NCI-H82 (cell line): ENCODE measurements at places on chromosomes 4 and X.

DNA sequence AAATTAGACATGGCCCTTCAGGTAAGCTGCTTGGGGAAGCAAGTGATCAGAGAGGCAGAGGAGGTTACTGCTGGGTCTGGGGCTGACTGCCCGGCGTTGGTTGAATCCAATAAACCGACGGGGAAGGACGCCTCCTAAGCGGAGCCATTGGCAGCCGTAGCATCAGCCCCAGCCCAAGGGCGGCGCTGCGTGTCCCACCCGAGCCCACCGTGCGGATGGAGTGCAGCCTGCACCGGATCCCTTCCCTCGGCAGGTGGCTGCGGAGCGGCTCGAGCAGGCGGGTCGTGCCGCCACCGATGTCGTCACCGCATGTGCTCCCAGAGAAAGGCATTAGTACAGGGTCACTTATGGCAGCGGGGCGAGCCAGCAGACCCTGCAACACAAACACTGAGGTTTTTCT, 82.1 kb downstream of the ALPK1 start:
- DNase-seq, result no peak

DNA sequence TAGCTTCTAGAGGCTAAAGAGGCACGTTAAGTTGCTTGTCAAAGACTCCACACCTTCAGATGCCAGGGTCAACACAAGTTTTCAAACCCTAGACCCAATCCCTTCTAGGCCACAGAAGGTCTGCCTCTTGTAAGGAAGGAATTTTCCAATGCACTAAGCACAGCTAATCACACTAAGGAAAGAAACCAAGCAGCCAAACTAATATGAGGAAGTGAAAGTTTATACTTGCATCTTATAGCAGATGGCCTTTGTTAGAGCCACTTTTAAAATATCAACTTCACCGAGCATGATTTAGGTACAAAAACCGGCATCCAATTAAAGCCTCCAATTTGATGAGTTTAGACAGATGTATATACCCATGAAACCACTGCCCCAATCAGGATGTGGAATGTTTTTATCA, 9.9 kb downstream of the FHL1 start:
- no peak for DNase-seq

DNA sequence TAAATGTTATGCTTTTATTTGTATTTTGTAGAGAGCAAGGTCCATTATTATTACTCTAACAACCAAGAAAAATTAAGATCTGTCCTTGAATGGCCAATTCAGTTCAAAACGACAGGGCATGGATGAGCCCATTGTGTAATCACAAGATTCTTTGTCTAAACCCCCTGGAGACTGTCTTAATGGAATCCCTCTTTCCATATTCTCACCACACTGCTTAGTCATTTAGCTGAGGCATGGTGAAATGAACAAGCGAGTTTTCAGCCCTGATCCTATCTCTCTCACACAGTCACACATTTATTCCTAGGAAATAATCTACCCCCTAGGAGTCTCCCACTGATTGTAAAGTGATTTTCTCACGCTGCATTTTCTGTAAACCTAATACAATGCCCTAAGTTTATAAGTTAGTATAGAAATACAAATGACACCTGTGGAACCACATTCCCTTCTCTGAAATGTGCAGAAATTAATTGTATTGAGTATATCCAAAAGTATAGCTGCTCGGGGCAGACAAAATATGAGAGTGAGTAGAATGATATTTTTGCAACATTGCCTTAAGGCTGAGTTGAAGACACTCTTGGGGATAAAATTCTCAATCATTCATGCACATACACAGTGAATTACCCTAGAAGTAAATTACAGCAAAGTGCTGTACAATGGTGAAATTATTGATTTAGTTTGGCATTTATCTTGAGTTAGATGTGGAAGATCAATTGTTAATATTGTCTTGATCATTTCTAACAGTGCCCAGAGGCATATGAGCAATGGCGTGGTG, 119.7 kb upstream of the PCDH7 start:
- DNase-seq, result peak; percentile 22

DNA sequence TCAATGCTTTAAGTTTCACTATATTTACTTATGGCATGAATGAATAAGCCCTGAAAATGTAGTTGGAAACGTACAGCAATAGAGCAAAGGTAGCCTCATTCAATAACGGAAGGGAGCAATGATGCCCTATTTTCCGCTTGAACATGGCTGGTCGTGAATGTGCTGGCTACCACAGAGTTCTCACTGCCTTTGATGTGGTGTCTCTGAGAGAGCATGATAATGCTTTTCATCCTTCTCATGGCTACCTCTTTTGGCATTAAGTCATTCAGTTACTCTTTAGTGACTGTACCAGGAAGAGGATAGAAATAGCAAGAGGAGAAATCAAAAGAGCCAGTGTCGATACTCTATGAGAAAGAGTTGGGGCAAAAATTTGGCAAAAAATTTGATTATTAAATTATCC, 308.0 kb downstream of the PPP3CA start:
- DNase-seq, result no peak

GRCh38 chr4:41155194-41155830, 59.0 kb downstream of the APBB2 start:
- DNase-seq, result no peak

- no peak for DNase-seq
These were observed 9.9 kb downstream of the VEGFC start for GRCh38 chr4:176782794-176783193.

GRCh38 chr4:186190581-186191199, 677 bp upstream of the CYP4V2 start:
- DNase-seq, result peak; percentile 49

DNA sequence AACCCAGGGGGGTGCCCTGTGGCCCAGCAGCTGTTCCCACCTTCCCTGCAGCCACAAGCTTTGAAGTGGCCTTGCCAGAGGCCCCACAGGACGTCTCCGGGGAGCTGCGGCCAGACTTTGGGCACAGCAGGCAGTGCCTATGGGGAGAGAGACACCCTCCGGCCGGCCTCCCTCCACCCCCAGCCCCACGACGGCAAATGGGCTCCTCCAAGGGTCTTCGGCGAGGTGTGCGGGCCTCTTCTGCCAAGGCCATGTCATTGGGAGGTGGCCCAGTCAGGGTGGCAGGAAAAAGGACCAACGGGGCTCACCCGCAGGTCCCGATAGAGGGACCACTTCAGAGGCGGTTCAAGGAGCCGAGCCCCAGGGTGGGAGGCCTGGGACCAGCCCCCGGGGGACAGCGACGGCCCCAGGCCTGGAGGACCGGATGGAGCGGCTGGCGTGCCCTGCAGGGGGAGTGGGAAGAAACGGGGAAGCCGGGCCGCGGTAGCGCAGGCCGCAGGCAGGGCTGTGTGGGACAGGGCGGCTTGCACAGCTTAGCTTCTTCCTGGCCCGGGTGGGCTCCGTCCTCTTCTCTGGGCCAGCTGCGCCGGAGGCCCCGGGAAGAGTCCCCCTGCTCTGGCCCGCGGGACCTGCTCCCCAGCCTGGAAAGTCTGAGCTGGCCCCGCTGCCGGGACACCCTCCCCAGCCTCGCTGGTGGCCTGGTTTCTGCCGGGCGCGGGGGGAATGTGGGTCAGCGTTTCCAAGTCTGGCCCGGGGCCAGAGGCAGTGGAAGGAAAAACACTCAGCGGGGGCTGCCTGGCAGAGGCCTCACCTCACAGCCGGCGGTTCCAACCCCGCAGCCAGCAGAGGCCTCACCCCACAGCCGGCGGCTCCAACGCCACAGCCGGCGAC, 21.9 kb upstream of the SPON2 start:
- DNase-seq, result no peak

DNA sequence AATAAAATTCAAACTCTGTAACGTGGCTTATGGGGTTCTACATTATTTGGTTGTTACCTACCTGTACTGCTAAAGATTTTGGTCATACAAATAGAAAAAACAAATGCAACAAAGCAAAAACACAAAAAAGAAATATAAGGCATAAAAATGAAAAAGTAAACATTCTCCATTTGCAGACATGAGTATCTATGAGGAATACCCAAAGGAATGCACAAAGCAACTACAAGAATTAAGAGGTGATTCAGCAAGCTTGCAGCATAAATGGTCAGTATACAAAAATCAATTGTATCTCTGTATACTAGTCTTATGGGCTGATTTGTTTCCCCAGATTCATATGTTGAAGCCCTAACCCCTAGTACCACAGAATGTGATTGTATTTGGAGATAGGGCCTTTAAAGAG, 3.6 kb upstream of the PDE5A start:
- no peak for DNase-seq

DNA sequence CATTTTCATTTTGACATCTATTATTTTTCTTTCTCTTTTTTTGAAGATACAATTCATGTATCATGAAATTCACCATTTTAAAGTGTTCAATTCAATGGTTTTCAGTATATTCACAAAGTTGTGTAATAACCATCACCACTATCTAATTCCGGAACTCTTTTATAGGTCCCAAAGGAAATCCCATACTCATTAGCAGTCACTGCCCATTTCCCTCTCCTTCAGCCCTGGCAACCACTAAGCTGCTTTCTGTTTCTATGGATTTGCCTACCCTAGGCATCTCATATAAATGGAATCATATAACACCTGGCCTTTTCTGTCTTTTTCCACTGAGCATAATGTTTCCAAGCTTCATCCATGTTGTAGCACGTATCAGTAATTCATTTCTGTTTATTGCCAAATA, 3.2 kb upstream of the FGF2 start:
- peak; percentile 44 for DNase-seq

GRCh38 chr4:147518846-147519767, 38.2 kb downstream of the EDNRA start:
- peak; percentile 71 for DNase-seq

DNA sequence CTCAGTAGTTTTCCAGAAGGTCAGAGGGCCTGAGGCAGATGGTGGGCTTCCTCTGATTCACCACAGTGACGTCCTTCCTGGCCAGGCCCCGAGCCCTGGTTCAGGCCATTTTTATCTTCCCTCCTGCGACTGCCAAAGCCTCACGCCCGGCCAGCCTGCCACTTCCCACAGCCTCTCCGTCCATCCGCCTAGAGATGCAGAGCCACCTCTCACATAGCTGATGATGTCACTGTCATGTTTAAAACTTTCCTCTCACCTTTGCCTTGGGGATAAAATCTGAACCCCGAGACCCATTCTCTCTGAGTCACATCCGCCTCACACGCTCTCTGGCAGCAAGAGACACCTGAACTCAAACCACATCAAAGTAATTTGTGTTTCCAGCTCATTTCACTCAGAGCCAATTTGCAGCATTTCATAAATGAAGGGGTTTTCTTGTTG, 175.3 kb downstream of the QDPR start:
- DNase-seq, result no peak

GRCh38 chr4:111537871-111538270, 607.4 kb upstream of the FAM241A start:
- no peak for DNase-seq

- no peak for DNase-seq
These were observed 56.2 kb upstream of the S100G start for GRCh38 chrX:16593801-16594200.
